NCI-H1105 (cell line): ENCODE measurements at places on chromosomes 4 and X.

DNA sequence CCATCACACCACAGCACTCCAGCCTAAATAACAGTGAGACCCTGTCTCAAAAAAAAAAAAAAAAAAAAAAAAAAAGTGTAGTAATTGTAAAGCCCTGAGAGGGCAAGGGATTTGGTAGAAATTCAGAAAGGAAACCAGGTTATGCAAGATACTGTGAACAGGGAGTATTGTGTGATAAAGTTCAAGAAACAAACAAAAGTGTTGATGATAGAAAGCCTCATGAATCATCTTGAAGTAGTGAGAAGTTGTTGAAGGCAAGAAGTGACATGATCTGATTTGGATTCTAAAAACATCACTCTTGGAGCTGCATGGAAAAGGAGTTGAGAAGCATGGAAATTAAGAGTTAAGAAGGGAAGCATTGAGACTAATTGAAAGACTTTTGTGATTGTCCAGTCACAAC is 102.2 kb downstream of the RAP1GDS1 start:
- DNase-seq = no peak

GRCh38 chrX:7983581-7983980 is 56.4 kb upstream of the PNPLA4 start:
- no peak for DNase-seq

DNA sequence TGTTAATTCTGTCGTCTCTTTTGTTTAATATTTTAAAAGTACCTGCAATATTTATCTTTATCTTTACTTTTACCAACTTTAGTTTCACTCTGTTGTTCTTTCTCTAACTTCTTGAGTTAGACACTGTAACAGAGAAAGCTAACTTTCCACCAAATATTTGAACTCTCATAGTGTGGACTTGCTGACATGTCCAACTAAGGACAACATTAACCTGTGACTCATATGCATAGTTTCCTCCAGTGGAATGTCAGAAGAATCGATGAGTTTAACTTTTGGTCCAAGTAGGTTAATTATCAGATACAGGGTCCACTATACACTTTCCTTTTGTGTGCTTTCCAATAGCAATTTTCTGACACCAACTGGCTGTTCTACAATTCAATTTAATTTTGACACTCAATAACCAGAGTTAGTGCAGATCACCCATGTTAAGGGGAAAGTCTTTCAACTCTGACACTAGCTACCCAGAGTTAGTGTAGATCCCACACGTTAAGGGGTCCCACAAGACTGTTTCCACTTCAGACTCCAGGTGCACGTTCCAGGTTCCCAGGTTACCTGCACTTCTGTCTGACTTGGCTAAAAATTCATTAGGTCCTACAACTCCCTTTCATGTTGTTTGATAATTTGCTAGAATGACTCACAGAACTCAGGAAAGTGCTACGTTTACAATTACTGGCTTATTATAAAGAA is 559.0 kb upstream of the AMOT start:
- no peak for DNase-seq

- no peak for DNase-seq
These were observed 351.4 kb downstream of the KLHL13 start for GRCh38 chrX:117765211-117765610.

DNA sequence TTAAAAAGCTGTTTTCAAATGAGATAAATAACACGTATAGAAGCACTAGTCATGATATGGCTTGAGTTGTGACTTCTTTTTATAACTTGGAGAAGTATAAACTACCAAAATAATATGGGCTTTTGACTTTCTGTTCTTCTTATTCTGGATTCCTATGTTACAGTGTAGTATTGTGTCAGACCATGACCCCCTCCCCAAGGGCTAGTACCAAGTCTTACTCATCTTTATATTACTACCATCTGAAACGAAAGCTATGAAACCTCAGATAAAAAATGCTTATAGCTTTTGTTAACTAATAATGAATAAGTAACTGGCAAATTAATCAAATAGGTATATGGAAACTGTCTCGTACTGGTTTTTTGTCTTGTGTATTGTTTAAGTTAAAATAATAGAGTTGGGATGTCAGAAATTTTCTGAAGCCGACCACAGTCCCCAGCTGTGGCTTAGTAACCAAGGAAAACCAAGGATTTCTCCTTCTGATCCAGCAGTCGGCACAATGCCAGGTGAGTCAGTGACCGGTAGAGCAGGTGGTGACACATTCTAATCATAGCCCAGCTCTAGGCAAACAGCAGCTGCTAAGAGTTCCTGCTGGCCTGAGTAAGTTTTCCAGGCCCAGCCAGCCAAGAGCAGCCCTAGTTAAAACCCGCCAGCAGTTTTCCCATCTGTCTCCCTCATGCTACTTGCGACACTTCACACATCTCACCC is 163.3 kb upstream of the PRDX4 start:
- peak; percentile 84 for DNase-seq

DNA sequence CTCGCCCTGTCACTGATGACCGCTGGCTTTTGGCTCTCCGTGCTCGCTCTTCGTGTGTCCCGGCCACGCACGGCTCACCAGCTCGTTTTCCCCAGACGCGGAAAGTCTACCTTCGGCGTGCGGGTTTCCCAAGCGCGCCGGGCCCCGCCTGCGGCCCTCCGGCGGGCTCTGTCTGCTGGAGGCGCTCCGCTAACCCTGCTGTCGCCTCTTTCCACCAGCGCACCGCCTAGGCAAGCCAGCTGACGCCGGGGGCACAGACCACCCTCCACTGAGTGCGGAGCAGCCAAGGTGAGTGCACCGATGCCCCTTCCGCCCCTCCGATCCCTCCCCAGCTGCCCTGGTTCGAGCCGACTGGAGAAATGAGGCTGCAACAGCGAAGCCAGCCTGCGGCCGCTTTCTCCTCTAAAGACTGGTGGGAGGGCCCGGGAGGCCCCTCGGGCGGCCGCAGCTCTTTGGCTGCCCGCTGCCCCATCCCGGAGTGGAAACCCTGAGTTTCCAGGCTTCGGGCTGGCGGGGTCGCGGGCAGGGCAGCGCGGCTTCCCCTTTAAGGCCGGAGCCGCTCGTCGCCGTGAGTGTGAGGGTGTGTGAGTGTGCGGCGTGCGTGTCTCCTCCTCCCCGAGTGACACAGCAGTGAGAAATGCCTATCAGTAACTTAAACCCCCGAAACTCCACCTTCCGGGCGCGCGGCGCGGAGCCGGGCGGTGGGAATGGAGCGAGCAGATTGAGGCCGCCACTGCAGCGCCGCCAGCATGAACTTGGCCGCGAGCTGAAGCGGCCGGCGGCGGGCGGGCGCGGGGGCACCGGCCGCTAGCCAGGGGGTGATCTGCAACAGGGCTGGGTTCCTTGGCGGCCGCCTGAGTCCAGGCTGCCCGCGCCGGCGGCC is at the start of gene MAMLD1:
Gene MAMLD1, plus strand, starts transcription at position 719 of the 883 bp plus-strand sequence. CDS start 82,200 bp downstream, outside the sequence.
- no peak for DNase-seq

DNA sequence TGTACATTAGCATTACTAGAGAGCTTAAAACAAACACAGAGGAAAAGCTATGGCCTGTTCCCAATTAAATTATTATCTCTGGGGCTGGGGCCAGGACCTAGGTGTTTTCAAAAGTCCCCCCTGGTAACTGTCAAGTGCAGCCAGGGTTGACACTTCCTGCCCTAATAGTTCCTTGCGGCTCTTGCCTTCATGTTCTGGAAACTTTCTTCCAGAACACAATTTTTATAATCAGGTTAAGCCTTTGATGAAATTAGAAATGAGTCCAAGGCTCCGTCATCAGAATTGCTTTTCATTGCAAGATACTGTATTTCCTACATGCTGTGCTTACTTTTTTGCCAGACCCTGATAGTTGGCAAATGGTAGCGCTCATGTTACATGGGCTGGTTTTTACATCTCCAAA is 229.6 kb downstream of the UNC5C start:
- DNase-seq = no peak

GRCh38 chr4:36786519-36786918 is 458.0 kb upstream of the NWD2 start:
- no peak for DNase-seq

DNA sequence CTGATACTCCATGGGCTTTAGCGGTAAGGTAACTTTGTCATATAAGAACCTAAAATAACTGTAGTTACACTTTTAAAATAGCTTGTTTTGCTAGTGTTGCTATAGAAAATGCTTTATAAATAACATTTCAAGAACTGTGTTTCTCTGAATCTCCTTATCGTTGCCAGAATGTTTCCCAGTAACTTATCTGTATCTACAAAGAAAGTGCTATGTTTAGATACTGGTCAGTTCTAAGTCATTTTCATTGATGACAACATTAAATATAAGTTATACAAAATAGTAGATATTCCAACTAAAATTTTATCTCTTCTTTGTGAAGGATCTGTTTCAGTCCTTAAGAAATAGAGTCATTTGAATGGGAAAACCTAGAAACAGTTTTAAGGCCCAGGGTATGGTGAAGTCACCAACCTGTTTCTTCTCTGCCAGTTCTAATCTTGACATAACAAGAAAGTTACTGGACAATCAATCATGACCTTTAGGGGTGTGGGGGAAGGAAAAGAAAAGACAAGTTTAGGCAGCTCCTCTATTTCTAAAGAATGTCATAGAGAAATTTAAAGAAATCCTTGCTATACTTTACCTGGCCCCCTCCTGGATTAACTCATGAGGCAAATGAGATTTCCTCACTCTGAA is 425.9 kb downstream of the RPA4 start:
- no peak for DNase-seq

DNA sequence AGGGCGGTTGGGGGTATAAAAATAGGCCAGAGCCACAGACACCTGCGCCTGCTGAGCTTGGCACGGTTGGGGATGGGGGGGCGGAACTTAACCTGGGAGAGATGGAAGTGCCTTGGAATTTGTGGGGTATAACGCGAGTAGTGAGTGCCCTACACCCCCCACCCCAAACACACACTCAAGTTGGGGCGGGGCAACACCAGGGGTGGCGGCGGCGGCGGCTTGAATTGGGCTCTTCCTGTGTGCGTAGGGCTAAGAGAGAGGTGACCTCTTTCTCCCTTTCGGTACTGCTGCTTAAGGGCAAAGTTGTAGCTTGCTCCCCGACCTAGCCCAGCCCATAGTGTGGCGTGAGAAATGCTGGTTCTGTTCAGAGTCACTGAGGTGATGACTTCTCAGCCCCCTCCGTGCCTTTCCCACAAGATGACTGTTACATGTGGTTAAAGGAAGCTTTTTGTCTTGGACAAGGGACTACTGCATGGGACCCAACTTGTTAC is 839 bp downstream of the STK26 start:
- no peak for DNase-seq

DNA sequence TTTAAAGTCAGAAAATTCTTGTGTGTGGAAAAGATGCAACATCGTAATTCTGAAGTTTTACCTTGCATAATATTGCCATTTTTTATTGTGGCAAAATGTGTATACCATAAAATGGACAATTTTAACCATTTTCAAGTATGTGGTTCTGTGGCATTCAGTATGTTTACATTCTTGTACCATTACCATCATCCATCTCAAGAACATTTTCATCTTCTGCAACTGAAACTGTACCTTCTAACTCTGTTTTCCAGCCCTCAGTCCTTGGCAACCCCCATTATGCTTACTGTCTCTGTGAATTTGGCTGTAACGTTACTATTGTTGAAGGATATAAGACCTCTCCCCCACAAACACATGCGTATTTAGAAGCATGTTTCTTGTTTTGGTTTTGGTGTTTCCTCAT is 123.2 kb downstream of the BMPR1B start:
- DNase-seq = no peak

DNA sequence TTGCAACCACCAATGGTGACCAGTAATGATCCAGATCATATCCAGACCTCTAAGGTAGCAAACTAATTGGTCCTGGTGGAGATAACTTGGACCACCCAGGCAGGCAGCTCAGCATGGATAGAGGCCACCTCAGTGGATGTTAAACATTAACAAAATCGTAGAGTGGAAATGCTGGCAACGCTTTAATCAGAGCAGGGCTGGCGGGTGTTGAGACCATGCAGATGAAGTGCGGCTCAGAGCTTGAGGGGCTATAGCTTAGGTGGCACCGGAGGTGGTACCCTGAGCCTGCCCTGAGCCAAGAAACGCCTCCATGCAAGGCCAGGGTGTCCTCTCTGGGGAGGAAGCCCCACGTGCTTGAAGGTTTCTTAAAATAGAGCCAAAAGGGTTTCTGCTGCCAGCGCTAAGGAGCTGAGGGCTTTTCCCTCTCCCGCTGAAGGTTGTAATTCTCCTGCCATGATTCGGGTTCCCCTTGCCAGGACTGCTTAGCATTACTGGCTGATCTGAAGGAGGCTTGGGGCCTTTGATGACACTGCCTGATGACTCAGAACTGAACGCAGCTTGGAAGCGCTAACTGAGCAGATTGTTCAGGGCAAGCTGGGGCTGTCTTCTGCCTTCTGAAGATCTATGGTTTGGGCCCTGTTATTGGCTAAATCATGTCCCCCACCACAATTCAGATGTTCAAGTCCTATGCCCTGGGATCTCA is 177.8 kb upstream of the ATP6AP2 start:
- no peak for DNase-seq

GRCh38 chr4:17468619-17469221 is 43.2 kb downstream of the QDPR start:
- DNase-seq = no peak
